ENCODE measurements at places on chromosomes 2 and 18.

DNA sequence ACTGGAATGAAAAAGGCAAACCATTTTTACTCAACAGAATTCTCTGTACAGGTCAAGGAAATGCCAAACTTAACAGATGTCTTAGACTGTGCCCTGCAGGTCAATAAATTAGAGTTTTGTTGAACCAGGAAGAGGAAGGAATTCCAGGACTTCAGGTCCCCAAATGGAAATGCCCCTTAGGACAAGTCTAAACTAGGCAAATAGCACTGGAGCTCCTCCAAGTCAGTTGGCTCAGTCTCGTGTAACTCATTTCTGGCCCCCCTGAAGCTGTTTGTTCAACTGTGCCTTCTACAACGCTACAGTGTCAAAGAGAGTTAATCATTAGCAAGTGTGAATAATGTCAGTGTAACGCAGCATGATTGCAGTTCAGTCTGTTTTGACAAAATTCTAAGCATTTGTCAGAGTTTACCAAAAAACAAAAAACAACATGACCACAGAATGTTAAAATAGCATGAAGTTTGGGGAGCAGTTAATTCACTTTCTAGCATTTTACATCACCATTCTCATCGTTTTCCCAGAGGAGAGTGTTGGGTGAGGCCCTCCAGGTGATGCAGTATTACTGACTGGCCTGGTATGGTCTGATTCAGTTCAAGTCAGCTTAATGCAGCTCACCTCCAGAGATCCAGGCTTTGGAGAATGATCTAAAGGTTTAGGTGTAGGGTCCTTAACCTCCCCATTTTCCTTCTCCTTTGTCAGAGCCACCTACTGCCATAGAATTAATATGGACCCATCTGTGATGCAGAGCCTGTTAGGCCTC is 108.1 kb downstream of the AQP4 start:
- DNase-seq, result no peak

DNA sequence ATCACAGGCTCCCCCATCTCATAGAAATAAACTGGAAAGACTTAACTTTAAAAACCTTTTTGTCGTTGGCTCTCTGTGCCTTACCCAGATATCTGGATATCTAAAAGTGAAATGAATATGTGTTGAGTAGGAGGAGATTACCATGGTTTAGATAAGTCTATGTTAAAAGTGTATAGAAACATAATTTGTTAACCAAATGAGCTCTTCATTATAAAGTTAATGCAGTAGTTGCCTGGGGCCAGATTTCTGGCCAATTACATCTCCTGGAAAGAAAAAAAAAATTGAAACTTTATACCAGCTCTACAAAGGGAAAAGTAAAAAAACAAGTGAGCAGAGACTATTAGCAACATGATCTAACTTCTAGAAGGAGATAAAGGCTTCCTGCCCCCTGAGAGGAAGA is 259.6 kb upstream of the UBE2E3 start:
- DNase-seq, result no peak

GRCh38 chr2:122100346-122100745 is 344.9 kb downstream of the TSN start:
- DNase-seq, result no peak

DNA sequence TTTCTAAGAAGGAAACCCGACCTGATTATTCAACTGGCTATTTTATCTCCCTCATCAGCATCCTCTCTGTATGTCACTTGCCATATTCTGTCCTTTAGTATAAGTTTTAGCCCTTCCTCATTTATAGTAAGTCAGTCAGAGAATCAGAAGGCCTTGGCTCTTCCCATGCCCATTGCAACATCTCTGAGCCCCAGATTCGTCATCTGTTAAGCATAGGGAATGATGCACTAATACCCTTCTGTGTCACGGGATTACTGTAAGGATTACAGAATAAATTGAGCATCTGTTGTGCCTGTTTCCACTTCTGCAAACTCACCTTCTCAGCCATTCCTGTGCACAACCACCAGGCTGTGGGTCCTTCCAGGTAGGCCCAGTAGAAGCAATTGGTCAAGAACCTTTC is 258.1 kb upstream of the RAB12 start:
- DNase-seq, result no peak

- DNase-seq, result no peak
Observed at GRCh38 chr2:10500601-10501361, 52.7 kb upstream of the ODC1 start.

- DNase-seq, result no peak
Observed at GRCh38 chr18:36381075-36381474, 83.6 kb downstream of the FHOD3 start.

GRCh38 chr2:49801898-49802450 is 647.7 kb upstream of the FSHR start:
- no peak for DNase-seq

DNA sequence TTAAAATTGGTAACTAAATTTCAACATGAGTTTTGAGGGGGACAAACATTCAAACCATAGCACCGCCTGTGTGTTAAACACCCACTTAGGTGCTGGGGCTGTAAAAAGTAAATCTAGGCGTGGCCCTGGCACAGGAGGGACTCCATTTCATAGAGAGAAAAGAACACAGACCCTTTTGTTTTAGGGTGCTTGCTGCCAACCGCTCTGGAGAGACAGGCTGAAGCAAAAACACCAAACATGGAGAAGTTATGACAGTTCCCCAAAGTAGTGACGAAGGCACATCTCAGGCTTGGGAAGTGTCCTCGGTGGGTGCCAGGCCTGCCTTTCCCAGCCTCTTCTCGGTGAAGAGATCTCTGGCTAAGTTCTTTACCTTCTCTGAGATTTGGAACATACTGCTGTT is 5.1 kb downstream of the ACTG2 start:
- no peak for DNase-seq

- DNase-seq, result no peak
Observed at GRCh38 chr2:223467196-223467595, 135.0 kb downstream of the SCG2 start.

DNA sequence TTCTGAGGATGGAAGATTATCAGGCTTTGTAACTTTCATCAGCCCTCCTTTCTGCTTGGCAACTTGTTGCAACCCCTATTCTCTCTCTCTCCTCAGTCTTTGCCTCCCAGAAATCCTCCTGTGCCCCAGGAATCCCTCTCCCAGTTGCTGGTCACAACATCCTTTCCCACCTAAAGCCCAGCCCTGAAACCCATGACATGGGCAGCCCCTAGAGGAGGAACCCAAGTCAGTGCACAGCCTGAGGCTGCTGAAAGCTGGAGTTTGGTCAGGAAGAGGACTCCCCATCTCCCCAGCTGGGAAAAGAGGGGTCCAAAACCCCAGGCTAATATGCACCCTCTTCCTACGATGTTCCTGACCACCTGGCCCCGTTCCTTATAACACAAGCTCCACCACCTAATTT is 29.5 kb downstream of the PKDCC start:
- no peak for DNase-seq

- DNase-seq, result no peak
Observed at GRCh38 chr18:30254331-30254730, 788.2 kb downstream of the DSC3 start.

GRCh38 chr2:44560352-44560751 is 198.6 kb downstream of the CAMKMT start:
- no peak for DNase-seq

DNA sequence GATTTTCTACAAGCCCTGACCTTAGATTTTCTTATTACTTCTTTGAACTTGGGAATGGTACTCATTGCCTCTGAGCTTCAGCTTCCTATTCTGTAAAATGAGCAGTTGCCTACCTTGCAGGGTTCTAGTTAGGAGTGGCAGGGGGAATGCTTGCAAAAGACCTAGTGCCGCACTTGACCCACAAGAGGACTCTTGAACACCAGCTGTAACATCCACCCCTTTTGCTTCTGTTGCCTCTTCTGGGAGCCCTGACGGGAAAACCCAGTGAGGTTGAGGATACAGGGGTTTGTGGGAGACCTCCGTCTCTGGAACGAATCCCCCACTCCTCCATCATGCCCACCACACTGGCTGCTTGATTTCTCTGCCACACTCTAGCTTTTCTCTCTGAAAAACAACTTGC is 27.1 kb upstream of the LBH start:
- DNase-seq, result no peak

- DNase-seq, result no peak
Observed at GRCh38 chr2:147511491-147511948, 333.3 kb upstream of the ACVR2A start.

GRCh38 chr2:20953146-20953824 is 90.6 kb downstream of the APOB start:
- no peak for DNase-seq

DNA sequence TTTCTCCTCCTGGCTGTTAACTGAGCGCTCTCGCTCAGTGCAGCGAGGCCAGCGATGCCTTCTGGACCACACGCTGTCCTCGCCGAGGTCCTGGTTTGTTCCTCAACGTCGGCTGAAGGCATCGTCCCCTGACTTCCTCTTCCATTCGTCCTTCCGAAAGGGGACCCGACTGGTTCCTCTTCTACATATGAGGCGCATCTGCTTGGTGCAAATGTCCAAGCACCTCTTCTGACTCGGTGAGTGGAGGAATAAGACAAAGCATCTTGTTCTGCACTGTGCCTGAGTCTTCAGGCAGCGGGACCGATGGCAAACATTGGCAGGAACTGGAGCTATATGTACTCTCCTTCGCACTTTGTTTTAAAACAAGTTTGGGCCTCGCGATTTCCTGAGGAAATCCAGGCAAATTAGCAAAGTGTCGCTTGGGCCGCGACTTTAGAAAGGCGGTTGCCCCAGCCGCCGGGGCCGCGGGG is 621 bp upstream of the KCNS3 start:
- no peak for DNase-seq

GRCh38 chr18:13435586-13436333 is 217.2 kb downstream of the LDLRAD4 start:
- peak; percentile 21 for DNase-seq

DNA sequence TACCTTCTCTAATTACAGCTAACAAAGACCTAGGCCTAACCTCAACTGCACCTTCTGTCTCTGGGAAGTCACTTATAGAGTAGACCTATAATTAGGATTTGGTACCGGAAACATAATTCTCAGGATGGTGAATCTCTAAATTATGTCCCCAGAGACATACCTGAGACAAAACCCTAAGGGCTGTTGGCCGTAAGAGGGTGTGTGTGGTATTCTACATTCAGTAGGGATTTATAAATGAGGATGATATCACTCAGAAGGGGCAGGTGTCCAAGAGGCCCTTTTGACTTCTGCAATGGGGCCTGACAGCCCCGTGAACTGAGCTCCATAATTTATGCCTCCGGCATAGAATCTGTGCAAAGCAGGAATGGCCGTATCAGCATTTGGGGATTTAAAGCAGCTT is 13.5 kb upstream of the DARS1 start:
- DNase-seq, result no peak

DNA sequence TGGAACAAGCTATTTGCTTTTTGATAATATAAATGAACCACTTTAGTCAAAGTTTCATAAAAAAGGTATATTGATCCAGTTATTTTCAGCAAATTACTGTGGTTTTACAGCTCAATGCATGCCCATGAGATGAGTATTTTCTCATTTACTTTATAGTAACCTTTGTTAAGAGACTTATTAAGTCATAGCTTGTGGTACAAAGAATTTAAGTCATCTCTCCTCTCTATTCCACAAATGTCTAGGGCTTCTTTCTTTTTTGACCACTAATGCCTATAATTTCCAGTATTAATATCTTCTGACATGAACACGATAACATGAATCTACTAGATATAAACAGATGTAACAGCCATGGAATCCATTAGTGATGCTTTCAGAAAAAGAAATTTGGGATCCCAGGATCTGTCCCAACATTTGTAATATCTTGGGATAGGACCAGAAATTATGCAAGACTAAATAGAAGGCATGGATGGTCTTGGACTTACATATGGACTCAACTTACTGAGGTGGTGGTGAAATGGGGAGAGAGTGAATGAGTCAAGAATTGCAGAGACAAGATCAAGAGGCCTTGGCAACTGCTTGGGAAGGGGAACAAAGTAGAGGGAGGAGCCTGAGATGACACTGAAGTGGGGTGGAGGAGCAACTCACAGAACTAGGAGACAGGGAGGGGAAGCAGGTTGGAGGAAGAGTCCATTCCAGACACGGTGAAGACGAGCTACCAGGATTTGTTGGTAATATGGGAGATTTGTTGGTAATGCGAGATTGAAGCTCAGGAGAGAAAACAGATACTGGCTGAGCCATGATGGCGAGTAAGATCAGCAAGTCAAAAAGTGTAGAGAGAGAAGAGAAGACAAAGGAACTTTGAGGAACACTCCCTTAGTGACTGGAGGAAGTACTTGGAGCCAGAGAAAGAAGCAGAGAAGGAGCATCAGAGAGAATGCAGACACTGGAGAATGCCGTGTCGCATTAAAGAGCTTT is 42.4 kb upstream of the KDM3A start:
- no peak for DNase-seq

- DNase-seq, result no peak
Observed at GRCh38 chr2:48829036-48829435, 73.5 kb upstream of the LHCGR start.

- no peak for DNase-seq
Observed at GRCh38 chr2:107810734-107811133, 16.0 kb upstream of the RGPD4 start.

GRCh38 chr2:39855856-39856255 is 76.8 kb upstream of the THUMPD2 start:
- no peak for DNase-seq

DNA sequence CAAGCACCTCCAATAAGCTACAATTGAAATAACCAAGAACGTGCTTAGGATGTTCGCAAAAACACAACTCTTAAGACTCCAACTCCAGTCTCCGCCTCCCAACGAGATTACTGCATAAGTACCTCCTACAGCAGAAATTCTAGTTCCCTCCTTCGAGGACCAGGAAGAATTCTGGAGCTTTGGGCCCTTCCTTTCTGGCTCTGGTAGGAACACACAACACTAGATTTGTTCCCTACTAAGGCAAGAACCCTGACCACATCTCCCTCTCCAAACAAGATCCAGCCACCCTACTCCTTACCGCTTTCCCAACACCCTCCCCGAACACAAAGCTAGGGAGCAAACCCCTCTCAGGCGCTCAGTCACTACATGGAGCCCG is 721 bp downstream of the ADAM17 start:
- no peak for DNase-seq

DNA sequence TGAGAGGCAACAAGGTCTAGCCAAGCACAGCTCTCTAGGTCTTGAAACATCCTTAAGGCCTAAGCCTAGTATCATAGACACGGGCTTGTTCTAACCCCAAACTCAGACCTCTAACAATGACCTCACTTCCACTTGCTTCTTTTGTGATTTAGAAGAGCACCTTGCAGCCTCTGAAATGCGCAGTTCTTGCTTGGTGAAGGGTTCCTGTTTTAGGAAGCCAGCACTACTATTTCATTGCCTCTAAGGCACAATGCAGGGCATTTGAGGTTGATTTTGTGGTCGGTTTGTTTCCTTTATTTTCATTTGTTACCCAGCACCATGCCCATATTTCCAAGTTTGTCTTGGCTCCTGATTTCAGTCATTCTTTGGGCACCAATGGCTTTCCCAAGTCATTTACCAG is 117.0 kb upstream of the CYP1B1 start:
- DNase-seq, result no peak
